ENCODE measurements at places on chromosomes 5 and 9.

GRCh38 chr9:36623280-36623679, 50.6 kb downstream of the MELK start:
- peak; percentile 38 for DNase-seq

- no peak for DNase-seq
Measured at GRCh38 chr9:103169798-103170197, 174.7 kb downstream of the CYLC2 start.

DNA sequence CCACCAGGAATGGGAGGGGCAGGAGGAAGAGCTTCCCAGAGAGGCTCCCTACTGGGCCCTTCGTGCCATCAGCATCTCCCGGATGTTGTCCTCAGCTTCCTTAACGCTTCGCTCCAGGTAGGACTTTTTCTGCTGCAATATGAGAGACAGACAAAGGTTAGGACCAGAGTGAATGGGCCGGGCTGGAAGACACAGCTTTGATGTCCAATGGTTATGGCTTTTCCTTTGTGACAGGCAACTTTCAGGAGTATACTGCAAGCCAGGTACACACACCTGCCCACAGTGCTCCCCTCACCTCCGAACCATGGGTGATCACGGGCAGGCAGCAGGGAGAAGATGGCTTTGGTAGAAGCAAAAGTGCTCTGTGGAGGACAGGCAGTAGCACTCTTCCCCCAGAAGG, 57.0 kb downstream of the PFDN1 start:
- DNase-seq = no peak

GRCh38 chr5:114407783-114408182, 45.9 kb downstream of the KCNN2 start:
- DNase-seq = no peak

- no peak for DNase-seq
Measured at GRCh38 chr9:137031904-137032640, at the start of gene FUT7. Gene FUT7, minus strand, starts transcription at chr9:137032088. Its CDS starts 97 bp downstream, at chr9:137031991.

DNA sequence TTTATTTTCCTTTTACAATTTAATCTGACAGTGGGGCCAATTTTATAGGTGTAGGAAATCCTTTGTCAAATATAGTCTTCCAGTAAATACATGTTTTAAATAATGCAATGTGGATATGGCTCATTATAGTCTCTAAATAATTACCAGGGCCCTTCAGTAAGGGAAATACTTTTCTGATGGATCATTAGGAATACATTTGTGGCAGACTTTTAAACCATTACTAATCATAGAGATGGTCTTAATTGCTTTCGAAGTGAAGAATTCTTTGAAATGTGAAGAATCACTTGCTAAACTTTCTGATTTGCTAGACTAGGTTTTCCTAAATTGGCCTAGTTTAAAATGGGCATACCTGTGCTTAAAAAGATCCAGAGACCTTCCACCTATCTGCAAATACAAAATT, 105.6 kb upstream of the ELL2 start:
- DNase-seq = no peak

DNA sequence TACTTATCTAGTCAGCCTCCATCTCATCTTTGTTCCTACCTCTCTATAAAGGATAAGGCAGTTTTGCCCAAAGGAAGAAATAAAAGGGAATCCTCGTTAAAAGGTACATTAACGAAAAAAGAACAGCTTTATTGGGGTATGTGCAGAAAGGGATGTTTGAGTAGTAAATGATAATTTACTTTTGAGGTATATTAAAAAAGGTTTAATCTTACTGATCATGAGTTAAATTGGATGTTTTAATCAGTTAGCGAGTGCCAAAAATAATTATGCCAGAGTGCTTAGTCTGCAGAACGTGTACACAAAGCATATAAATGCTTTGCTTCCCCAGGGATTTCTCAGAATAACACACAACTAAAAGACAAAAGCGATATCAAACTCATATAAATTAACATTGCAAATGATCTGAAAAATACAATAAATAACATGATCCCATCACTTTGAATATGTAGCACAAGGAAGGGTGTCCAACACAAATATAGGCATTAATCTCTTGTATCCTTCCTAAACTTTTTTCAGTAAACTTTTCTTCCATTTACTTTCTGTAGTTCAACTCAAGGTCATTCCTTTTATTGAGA, 865.0 kb downstream of the NR2F1-AS1 start:
- DNase-seq = no peak

GRCh38 chr9:114238472-114238871, 83.1 kb downstream of the COL27A1 start:
- no peak for DNase-seq
